ENCODE measurements at places on chromosomes 3 and 15.

DNA sequence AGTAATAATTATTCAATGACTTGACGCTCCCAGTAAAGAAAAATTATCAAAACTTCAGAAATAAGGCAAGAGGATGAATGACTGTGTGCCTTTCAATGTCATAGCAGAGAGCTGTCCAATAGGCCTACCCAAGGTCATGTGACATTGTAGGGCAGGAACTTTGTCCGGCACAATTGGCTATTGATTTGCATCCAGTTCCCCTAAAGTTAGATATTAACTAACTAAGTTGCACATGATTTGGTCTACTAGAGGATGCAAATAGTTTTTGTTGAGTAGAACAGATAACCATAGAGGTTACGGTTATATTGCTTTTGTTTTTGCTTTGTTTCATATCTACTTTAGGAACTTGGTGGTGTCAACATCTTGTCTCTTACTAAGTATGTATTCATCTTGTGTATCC is 127.9 kb upstream of the PFN2 start:
- no peak for DNase-seq

DNA sequence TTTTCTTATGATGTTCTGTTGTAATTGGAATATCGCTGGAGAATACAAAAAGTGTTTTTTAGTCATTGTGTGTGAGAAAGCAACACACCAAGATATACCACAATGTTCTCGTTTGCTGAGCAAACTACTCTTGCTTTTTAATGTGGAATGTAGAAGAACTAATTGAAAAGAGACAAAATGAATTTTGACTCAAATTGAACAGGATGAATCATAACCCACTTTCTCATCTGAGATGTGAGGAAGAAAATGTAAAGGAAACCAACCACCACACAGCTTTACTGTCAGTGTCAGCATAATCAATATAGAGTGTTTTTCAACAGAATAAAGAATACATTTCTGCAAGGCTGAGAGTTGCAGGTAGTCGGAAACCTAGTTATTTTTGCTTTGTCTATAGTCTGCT is 448.8 kb upstream of the TPRG1 start:
- no peak for DNase-seq

- DNase-seq = no peak
Observed at GRCh38 chr3:167909952-167910351, 174.4 kb downstream of the SERPINI1 start.

- peak; percentile 81 for DNase-seq
Observed at GRCh38 chr3:112128843-112129727, 4.0 kb downstream of the GCSAM start.

DNA sequence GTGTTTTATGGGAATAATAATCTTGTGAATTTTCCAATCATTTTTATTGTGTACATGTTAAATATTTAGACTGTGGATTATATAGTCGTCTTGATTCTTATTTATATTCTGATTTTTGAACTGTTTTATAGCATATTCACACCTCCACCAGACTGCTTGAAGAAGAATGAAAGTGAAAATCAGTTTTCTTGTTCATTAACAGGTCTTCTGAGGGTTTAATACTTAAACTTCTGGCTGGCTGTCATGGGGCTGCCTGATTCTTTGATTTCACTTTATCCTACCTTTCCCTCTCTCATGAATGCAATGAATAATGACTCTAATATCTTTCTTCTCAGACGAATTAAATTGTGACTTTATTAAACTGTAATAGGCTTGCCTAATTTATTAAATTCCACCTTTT is 56.2 kb downstream of the ATP2C1 start:
- DNase-seq = no peak

GRCh38 chr3:86978111-86978551 is 12.8 kb downstream of the VGLL3 start:
- DNase-seq = no peak
